ENCODE measurements at places on chromosomes 1 and 21.
A peak's percentile ranks its signal among the peaks of the same experiment; 100 is the strongest.

DNA sequence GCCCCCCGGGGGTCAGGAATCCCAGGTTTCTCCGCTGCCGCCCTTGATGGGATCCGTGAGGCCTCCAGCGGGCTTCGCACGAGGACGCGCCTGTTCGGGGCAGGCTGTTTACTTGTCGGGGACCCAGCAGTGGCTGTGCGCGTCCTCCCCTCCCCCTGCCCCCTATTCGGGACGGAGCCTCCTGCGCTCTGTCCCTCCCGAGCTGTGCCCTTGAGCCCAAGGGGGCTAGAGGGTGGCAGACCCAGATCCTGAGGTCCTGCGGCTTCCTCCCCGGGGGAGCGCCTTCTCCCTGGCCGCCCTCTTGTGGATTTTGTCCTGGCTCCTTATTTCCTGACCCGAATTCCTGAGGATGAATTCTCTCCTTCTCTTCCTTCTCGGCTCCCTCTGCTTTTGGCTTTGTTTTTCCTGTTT is 38.4 kb downstream of the PIK3CD start:
- peak; percentile 29 for DNase-seq

DNA sequence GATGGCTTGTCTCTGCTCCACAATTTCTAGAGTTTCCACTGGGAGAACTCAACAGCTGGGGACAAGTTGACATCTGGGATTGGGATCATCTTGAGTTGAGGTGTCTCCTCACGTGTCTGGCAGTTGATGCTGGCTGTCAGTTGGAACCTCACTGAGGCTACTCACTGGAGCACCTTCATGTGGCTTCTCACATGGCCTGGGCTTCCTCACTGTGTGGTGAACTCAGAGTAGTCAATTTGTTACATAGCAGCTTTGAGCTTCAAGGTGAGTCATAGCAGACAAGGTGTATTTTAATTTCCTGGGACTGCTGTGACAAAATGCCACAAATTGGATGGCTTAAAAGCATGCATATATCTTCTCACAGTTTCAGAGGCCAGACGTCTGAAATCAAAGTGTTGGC is 44.0 kb downstream of the NTNG1 start:
- DNase-seq: no peak

- no peak for DNase-seq
Observed at GRCh38 chr1:109089242-109090015, 1.1 kb upstream of the TMEM167B start.

DNA sequence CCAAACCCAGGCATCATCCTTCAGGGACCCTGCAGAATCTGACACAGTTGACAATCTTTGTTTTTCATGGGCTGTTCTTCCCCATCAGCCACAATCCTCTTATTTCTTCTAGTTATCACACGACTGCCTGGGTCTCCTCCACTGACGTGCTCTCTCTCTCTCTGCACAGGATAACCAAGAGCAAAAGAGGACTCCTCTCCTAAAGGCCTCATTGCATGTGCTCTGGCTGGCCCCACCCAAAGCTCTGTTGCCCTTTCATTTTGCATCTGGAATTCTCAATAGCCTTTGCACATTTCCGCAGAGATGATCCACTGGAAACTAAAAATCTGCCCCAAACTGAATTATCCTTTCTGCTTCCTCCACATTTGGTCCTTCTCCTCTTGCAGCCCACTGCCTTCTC is 58.5 kb downstream of the KANK4 start:
- DNase-seq: no peak
